Bronchial smooth muscle cell (primary cell): ENCODE measurements at places on chromosomes 3 and 15. TPM values are rescaled to one million over a fixed set of nuclear protein-coding genes. Genes with fewer than 3 reads are reported as not detected.

The CLDN18 gene
- not detected in 2 replicates for total RNA-seq

The TMCC1 gene
- total RNA-seq: 11.2 and 11.8 TPM in 2 replicates

The ARPIN gene
- 11.3 and 11.8 TPM in 2 replicates for total RNA-seq

The PLIN1 gene
- 0.26 TPM in 1 of 2 replicates, not detected in the other for total RNA-seq

The DCLK3 gene
- total RNA-seq: under 0.01 TPM in 1 of 2 replicates, not detected in the other

The PHLDB2 gene
- total RNA-seq: 19.5 and 22.9 TPM in 2 replicates

The SCN5A gene
- total RNA-seq: under 0.01 and 0.09 TPM in 2 replicates

The PLAAT1 gene
- total RNA-seq: not detected in 2 replicates
